Stimulated activated CD8-positive, alpha-beta memory T cell treated with anti-CD3 and anti-CD28 coated beads, Interleukin-7, amount 100 ng/mL, for 48 hours (primary cell): ENCODE measurements at places on chromosomes 2 and 18.

DNA sequence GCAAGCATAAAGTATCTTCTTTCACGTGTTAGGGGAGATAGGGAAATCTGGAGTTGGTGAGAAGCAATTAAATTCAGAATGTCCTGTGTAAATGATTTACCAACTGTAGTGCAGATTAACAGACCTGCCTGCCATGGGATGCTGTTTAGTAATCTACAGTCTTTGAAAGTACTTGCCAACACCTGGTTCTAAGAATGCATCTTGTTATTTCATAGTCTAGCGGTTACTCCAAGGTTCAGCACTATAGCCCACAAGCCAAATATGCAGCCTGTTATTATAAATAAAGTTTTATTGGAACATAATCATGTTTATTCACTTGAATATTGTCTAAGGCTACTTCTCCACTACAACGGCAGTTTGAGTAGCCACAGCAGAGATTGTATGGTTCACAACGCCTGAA lies 100.8 kb downstream of the OSBPL6 start:
- DNase-seq: no peak

DNA sequence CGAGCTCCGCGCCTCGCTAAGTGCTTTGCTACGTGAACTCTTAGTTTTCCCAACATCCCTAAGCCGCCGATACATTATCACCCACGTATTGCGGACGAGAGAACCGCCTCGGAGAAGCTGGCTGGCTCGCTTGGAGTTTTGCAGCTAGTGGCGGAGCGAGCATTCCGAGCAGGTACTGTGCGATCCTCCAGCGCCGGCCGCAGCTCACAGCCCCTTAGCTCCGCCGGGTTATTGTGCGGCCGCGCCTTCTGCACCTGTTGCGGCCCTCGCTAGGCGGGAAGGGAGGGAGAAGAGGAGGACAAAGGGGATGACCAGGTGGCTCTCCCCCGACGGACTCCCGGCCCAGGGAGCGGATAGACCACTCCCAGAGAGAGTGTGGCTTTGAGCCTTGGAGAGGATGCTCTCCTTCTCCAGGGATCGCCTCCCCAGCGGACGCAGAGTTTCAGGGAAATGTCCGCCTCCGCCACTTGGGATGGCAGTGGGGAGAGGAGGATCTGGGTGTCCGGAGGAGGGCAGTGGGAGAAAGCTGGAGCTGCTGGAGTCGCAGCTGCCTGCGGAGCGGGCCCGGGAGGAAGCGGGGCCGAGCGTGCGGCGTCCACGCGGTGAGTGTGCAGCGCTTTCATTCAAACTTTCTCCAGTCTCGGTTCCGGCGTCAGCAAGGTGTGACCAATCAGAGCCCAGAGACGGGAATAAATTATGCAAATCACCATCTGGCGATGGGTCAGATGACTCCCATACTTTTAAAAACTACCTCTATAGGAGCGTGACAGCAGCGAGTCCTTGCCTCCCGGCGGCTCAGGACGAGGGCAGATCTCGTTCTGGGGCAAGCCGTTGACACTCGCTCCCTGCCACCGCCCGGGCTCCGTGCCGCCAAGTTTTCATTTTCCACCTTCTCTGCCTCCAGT lies at the start of gene LIPG:
Gene LIPG, plus strand, starts transcription at position 769 of the 905 bp plus-strand sequence. CDS start 252 bp downstream, outside the sequence.
- peak; percentile 19 for DNase-seq

DNA sequence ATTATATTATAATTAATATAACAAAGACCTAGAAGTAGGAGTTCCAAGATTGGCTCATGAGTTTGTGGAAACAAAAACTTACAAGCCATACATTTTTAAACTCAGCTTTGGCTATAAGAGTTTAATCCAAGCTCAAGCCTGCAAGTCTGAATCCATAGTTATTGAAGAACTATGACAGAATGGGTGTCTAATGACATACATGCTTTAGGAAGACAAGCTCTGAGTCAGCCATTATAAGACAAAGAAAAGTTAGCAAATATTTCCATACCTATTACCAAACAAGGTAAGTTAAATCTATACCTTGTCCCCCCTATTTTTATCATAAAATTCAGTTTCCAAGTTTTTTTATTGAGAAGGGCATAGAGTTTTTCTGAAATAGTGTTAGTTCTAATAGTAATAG lies 95.6 kb downstream of the POLR1A start:
- DNase-seq: no peak

DNA sequence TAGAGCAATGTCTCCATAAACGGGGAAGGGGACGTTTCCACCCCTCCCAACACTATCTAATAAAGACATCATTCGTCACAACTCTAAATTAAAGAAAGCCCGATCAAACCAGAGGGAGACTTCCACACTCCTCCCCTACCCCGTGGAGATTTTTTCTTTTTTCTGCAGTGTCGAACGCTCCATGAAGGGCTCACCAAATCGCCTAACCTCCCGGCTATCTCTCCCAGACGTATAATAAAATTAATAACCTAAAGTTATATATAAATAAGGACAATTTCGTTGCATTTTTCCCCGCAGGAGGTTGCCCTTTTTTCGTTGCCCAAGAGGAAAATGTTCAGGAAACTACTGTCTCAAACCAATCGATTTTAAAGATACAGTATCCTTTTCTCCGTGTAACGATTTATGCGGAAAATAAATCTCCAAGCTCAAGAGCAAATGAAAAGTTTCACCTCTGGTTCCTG lies 2.4 kb downstream of the EVX2 start:
- no peak for DNase-seq

DNA sequence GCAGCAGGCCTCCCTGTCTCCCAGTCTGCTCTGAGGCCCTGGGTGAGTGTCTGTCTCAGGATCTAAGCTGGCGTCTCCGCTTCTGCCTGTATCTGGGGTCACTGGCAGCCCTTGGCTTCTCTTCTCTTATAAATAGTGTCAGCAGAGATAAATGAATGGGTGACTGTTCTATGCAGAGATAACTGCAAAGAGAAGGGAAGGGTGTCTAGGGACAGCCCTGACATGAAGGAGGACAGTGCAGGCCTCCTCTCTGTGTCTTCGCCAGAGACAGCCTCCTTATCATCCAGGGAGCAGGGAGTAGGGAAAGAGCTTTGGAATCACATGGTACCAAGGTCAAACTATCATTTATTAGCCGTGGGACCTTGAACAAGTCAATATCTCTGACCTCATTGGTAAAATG lies 28.3 kb upstream of the GMPPA start:
- DNase-seq: no peak

DNA sequence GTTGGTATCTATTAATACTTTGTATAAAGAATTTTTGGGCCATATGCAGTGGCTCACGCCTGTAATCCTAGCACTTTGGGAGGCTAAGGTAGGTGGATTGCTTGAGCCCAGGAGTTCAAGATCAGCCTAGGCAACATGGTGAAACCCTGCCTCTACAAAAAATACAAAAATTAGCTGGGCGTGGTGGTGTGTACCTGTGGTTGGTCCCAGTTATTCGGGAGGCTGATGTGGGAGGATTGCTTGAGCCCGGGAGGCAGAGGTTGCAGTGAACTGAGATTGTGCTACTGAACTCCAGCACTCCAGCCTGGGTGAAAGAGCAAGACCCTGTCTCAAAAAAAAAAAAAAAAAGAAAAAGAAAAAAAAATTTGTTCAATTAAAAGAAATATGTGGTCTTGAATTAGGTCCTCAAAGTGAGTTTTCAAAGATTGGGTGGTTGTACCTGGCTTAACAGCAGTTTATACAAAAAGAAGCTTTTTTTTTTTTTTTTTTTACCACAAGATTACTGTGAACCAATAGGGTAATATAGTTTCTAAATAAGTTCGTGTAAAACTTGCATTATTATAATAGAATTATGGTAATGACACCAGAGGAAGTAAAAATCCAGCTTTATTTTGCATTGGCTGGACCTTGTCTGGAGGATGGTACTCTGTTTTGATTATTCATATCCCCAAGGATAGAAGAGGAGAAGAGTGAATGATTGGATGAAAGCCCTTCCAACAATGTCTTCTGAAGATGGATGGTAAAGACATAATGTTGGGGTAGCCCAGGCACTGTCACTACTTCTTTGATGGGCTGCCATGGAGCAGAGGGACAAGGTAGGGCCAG lies 210.3 kb downstream of the MYCN start:
- DNase-seq: no peak
